ENCODE measurements at places on chromosomes 7 and 10.

DNA sequence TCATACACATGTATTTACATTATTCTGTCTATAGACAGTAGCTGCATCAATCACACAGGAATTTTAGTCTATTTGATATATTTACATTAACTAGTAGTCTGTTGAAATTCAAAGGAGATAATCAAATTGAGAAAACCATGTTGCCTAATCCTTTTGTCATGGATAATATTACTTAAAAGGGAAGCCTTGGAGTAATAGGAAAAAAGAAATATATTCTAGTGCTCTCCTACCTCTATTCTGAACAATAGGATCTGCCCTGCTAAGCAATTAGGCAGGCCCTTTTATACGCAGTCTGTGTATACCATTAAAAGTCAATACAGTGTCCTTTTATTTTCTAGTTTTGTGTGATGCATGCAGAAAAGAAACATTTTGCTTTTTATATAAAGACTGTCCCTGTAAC lies 24.5 kb downstream of the UMAD1 start:
- DNase-seq = no peak

- DNase-seq = no peak
These were observed 106.7 kb downstream of the TES start for GRCh38 chr7:116316838-116317628.

- no peak for DNase-seq
These were observed 57.9 kb downstream of the PRF1 start for GRCh38 chr10:70544431-70545340.

DNA sequence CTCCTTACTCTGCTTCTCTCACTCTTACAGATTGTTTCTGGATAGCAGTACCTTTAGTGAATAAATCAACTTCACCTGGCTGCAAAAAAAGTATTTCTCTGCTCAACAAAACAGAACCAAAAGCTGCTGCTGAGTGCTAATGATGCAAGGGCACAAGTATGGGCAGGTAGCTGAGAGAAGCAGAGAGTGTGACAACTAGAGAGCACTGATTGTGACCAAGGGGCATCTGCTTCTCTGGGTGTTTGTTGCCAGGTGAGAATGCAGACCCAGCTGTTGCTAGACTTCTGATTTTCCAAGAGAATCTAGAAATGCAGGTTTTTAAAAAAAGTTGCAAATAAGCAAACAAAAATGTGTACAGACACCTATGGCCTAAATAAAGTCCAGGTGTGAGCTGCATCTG lies 25.3 kb upstream of the PPIF start:
- DNase-seq = no peak

GRCh38 chr10:68489919-68490318 lies 18.1 kb upstream of the DNA2 start:
- no peak for DNase-seq

DNA sequence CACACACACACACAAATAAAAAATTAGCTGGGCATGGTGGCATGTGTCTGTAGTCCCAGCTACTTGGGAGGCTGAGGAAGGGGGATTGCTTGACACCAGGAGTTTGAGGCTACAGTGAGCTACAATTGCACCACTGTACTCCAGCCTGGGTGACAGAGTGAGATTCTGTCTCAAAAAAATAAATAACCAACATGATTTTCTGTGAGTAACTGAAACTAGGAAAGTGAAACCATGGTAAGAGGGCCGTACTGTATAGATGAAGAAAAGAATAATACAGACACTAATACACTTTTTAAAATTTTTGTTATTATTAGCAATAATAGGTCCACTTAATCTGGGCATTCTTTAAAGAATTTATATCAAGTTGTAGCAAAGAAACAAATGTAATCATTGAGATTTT lies 170.9 kb downstream of the HGF start:
- no peak for DNase-seq

DNA sequence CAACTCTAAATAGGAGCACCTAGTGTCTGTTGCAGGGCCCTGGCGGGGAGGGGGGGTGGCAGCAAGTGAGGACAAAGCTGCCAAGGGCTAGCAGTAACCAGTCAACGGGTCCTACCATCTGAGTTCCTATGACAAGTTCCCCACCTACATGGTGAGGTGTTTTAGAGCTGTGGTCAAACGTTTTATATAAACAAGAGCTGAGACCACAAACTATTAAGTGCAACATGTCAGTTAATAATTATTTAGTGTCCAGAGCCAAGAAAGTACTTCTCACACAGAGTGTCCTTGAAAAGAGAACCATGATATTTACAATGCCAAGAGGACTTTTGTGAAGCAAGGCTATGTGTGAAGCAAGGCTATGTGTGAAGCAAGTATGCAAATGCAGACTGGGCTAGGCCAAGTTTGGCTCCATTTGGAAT lies 434.7 kb downstream of the TNS3 start:
- no peak for DNase-seq

- DNase-seq = no peak
These were observed 39.1 kb downstream of the NHLRC2 start for GRCh38 chr10:113893570-113893969.

DNA sequence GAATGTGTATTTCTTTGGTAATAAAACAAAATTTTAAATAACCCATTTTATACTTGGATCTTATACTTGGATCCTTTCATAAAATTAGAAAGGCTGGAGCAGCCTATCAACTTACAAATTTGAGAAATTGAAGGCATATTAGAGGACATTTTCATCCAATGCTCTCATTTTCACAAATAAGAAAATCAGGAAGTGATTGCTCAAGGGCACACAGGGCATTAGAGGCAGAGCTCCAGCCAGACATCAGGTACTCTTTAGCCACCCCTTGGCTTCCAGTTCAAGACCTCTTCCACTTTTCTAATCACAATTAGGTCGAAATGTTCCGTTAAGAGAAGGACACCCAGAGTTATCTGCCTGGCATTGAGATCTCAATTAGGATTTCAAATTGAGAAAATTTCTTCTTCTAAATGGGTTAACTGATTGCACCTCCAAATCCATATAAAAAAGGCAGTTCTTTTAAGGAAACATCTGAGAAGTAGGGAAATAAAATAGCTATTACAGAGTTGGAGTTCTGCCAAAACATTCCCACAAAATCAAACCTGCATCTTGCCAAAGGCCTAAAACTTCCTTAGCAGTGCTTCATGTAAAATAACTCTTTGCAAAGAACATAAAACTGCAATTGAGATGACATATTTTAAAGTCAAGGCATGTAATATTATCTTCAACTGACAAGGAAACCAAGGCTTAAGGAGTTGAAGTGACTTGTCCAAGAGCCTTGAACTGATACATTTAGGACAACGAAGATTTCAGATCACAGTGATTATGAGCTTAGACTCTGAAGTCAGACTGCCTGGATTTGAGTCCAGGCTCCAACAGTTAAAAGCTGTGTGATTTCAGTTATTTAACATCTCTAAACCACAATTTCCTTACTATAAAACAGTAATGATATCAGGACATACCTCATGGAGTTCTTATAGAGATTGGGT lies 2.4 kb downstream of the ACTA2 start:
- no peak for DNase-seq

GRCh38 chr7:135731-136645 lies 56.4 kb upstream of the FAM20C start:
- DNase-seq = no peak

GRCh38 chr10:76905251-76905650 lies 732.4 kb downstream of the KCNMA1 start:
- DNase-seq = no peak

DNA sequence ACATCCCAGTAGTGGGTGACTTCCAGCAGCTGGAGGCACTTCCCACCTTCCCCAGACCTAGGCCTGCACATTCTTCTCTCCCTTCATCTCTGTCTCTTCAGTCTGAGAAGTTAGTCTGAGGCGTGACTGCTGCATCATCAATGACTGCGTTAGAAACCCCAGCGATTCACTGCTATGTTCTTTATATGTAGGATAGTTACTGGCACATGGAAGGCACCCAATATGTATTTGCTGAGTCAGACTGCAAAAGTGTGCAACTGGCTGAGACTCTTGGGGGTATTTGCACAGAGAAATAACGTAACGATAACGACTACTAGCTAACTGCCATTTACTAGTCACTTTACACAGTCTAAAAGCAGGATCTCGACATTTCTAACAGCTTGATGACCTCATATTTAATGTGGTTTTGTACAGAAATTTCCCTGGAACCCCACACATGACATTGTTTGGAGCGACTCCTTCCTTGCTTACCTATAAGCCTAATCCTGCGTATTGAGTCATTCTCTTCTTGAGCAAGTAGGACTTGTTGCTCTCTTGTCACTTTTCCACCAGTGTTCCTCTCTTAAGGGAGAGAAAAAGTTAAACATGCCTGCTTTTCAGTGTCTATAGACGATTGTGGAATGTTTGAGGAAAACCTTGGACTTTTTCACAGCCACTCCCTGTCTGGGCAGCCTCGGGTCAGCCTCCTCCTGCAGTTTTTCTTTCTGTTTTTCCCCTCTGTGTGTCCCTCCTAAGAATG lies 45.5 kb downstream of the THNSL1 start:
- no peak for DNase-seq

GRCh38 chr7:100957832-100958421 lies 8.6 kb downstream of the MUC3A start:
- DNase-seq = no peak

GRCh38 chr10:101012525-101013364 lies 13.1 kb downstream of the LZTS2 start:
- DNase-seq = peak; percentile 75

DNA sequence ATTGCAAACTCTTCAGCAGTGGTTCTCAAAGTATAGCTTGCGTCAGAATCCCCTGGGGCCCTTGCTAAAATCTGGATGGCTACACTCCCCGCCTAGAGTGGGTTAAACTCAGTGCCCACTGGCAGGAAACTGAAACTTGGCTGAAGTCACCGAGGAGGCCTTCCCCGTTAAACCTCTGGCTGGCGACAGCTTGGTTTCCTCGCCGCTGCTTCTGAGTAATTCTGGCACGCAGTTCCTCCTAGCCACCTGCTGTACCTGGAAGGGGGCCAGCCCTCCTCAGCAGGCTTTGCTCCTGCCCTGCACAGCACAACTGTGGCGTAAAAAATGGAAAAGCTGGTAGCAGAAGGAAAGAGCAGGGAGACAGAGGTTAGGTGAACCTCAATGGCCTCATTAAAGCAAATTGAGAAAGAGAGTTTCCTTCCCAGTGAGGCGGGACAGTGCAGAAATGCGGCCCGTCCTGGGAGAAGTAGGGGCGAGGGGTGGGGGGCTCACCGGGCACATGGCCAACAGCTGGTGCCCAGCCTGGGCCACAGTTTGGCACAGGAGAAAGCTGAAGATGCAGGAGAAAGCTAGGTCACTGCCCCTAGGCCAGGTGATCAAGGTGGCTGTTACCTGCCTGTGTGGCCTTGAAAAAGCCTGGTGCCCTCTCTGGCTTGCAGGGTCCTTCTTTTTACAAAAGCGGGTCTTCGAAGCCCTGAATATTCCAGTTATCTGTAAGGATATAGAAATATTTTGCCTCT lies 46.6 kb downstream of the ALOX5 start:
- peak; percentile 95 for DNase-seq

DNA sequence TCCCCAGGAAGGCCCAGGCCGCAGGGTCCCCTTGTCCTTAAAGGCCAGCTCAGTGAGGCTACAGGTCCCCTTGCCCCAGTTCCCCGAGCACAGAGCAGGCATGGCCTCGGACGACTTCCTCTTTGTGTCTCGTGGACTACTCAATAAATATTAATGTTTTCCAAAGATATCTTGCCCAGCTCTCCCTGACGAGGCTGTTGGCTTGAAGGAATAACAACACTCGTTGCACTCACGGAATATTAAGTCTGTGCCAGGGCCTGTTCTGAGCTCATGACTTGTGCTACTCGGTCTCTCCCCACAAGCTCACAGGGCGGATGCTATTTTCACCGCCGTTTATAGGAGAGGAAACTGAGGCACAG lies 68.2 kb downstream of the CUX1 start:
- no peak for DNase-seq

DNA sequence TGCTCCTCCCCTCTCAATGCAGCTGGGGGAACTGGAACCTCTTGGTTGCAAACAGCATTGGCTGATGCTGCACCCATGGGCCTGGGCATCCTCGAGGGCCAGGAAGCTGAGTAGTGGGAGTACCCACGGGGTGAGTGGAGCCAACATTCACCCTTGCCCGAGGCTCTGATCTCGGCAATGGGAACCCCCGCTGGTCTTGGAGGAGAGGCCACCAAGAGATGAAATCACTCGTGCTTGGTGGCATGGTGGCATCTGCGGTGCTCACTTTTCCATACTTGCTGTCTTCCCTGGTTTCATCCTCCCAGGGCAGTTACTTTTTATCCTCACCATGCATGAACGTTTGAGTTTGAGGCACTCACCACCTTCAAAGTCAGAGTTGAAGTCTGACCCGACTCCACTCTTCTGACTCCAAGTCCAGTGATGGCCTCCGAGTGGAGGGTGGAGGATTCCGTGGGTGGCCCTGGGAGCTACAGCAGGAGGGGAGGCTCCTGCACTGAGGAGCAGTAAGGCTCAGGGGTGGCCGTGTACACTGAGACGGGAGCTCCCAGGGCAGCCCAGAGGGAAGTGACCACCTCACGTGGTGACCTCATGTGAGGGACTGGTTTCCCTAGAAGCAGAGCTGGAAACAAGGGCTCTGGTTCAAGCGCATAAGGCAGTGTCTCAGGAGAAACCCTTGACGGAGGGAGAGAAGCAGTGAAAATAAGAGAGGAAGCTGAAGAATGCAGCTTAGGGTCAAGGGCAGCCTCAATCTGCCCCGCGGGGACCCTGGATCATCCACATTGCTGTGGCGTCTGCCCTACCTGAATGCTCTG lies 349.1 kb downstream of the TCERG1L start:
- no peak for DNase-seq

GRCh38 chr10:56622335-56622973 lies 261.4 kb upstream of the ZWINT start:
- no peak for DNase-seq

DNA sequence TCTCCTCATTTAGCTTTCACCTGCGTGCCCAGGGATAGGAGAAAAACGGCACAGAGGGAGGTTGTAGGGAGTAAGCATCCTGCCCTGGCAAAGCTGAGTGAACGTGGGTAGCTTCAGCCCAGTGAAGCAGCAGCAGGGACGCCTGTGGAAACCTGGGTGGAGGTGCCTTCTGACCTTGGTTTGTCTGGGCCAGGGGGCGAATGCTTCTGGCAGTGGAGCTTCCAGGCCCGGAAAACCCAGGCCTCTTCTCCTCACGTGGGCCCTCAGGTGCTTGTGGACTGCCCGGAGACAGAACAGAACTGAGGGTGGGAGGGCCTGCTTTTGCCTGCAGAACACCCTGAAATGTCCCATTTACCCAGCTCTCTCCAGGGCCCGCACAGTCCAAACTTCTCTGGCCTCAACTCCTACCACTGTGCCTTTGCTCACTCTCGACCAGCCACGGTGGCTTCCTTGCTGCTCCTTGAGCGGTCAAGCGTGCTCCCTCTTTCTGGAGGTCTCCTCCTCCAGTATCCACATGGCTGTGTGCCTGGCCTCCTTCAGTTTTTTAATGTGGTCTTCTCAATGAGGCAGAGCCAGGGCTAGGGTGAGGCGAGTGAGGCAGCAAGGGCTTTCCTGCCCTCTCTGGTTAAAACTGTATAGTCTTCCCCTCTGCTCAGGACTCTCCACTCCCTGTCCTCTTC lies 62.4 kb downstream of the TMEM209 start:
- DNase-seq = no peak

DNA sequence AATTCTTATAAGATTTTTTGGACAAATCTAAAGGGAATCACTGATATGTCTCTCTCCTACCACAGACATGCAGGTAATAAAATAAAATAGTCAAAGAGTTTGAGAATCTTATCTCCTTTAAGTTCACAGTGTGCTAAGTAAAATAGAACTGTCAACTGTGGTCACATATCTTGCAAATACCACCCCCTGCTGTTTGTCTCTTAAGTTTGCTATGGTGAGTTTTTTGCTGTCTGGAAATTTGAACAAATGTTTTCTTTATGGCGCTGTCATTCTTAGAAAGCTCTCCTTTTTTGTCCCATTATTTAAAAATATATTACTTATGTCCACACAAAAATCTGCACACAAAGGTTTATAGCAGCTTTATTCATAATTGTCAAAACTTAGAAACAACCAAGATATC lies 19.6 kb downstream of the GIMAP5 start:
- DNase-seq = no peak

All from NCI-H1694 (cell line).